ENCODE measurements at places on chromosomes 13 and 19.
A peak's percentile ranks its signal among the peaks of the same experiment; 100 is the strongest.

GRCh38 chr19:41690801-41691065, 2.7 kb upstream of the CEACAM7 start:
- DNase-seq = no peak

- no peak for DNase-seq
Measured at GRCh38 chr13:36143738-36144137, 12.6 kb upstream of the DCLK1 start.

DNA sequence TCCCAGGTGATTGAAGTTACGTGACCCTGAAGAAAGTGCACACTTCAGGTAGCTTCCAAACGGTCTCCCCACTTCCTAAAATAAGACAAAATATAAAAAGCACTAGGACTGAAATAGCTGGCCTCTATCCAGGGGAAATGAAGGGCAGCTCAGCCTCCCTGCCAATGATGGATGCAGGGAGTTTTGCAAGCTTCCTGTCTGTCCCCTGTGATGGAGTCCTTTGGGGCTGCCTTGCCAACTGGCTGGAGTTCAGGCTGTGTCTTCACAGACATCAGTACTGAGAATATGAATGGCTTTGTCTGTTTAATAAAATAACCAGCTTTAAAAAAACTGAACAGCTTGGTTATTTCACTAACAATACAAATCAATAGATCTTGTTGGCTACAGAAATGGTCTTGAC, 101.4 kb upstream of the GPR12 start:
- no peak for DNase-seq

- DNase-seq = no peak
Measured at GRCh38 chr13:66659701-66660467, 570.3 kb downstream of the PCDH9 start.

DNA sequence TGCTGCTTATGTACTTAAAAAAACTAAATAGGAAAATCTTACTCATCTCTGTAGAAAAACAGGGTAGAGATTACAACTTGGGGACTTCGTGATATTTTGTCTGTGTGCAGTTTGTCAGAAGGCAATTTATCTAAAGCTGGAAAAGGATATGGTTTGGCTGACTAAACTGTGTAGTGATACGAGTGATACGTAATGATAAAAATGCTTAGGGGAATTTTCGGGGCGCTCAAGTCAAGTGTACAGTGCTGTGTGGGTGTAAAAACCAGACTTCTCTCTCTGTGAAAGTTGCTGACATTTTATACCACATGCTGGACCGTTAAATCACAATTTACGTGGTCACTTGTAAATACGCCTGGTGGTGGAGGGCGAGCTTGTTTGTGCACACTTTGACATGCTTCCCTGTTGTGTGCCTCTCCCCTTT, 221.7 kb downstream of the KCNRG start:
- peak; percentile 43 for DNase-seq

- no peak for DNase-seq
Measured at GRCh38 chr13:60509601-60510386, 112.8 kb downstream of the TDRD3 start.

Data from stimulated activated CD4-positive, alpha-beta T cell treated with anti-CD3 and anti-CD28 coated beads, Interleukin-2, amount 100 ng/mL, for 24 hours (primary cell).